ENCODE measurements at places on chromosomes 5 and 9.

GRCh38 chr9:134885679-134886412, 5.2 kb downstream of the FCN2 start:
- no peak for DNase-seq

DNA sequence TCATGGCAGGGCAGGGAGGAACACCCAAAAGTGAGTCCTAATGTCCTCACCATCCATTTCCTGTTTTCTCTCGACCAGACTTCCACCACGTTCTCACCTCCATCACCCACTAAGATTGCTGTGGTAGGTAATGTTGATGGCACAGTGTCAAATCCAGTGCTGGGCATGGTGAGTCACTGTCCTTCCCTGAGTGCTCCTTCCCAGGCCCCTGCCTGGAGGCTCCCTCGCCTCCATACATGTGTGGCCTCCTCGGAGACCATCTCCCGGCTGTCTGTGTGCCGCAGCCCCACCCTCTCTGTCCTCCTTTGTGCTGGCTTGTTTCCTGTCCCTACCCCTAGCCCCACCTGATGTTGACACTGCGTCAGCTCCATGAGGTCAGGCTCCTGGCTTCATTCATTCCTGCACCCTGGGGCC, 177.5 kb downstream of the SYK start:
- DNase-seq: no peak

DNA sequence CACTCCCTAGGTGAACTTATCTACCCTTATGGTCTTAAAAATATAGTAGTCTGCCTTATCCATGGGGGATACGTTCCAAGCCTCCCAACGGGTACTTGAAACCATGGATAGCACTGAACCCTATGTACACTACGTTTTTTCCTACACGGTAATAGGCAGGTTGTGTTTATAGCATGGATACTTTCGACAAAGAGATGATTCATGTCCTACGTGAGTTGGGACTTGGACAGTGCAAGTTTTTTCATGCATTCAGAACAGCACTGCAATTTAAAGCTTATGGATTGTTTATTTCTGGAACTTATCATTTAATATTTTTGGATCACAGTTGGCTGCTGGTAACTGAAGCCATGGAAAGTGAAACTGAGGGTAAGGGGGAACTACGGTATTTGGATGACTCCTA, 88.1 kb downstream of the CNTLN start:
- no peak for DNase-seq

GRCh38 chr5:178573216-178573615, 17.0 kb downstream of the COL23A1 start:
- DNase-seq: no peak

All from AG20443 (cell line).